Stimulated activated CD8-positive, alpha-beta memory T cell treated with anti-CD3 and anti-CD28 coated beads, Interleukin-4, amount 100 ng/mL, for 24 hours (primary cell): ENCODE measurements at places on chromosomes 13 and 19.

DNA sequence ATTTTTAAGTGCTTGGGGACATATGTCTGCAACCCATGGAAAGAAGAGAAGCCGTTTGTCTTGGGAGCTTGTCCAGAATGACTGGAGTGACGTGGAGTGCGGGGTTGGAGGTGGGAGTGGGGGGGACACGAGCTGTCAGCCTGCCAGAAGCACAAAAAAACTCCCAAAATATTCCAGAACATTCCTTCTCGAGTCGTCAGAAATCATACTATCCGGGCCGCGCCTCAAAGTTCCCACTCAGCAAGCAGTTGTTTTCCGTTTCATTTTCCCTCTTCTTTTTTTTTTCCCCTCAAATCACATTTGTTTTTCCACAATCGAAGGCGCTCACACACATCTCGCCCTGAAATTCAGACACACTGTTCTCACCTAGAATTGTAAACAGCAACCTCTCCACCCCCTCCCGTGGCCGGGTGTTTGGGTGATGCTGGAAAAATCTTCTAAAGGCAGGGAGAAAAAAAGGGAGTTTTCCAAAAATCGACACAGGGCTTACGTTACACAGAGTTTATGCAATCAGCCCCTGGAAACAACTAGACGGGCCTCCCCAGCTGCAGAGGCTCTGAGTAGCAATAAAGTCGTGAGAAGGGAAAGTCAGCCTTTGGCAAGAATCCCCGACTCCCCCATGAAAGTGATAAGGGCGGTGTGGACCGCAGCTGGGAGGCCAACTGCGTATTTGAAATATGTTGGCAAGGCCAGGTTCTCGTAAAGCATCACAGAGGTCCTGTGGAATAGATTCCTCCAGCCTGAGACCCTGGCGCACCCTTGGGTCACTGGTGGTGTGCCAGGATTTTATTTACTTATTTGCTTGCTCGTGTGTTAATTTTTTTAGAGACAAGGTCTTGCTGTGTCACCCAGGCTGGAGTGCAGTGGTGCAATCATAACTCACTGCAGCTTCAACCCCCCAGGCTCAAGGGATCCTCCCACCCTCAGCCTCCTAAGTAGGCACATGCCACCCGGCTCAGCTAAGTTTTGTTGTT, 31.2 kb upstream of the KLF2 start:
- DNase-seq, result no peak

- no peak for DNase-seq
Observed at GRCh38 chr13:113839536-113840204, 24.2 kb downstream of the GAS6 start.

DNA sequence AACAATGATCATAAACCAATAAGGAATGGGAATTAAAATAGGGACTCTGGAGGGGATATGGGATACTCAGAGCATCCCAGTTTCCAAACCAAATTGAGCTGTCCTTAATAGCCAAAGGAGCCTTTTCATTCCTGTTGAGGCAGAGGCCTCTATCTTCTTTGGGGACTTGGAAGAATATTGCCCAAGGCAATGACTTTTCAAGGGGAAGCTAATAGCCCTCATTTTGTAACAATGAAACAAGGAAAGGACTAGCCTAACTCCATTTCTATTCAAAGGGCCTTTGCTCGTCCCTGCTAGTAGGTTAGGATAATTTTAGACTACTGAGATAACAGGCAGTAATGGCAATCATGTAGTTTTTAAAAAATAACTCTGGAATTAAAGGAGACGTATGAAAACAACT, 789.8 kb upstream of the SLITRK5 start:
- no peak for DNase-seq

DNA sequence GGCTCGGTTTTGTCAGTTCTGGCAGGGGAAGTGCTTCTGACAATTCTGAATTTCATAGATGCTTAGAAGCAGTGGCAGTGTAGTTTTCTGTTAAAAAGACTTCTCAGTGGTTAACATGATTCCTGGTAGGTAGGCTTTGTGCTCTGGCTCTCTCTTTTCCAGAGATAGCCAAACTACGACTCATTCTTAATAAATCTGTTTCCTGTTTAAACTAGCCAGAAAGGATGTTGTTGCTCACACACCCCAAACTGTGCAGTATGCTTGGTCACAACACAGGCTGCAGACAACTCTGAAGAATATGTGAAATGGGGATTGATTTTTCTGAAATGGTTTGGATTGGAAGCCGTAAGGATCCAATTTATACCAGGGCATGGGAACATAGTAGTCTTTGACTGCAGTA, 711.5 kb downstream of the PCDH17 start:
- no peak for DNase-seq

DNA sequence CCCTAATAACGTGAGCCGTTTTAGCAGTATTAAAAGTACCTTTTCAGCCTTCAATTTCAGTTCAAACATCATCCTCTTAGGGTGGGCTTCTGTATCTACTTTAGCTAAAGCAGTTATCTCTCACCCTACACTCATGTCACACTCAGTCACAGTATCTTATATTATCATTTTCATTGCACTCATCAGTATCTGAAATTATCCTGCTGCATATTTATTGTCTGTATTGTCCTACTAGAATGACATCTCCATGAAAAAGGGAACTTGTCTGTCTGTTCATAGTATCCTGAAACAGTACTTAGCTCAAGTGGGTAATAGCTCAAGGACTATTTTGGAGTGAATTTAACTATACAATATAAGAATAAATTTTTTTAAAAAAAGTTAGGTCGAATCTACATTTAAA, 19.9 kb upstream of the RFC3 start:
- no peak for DNase-seq

DNA sequence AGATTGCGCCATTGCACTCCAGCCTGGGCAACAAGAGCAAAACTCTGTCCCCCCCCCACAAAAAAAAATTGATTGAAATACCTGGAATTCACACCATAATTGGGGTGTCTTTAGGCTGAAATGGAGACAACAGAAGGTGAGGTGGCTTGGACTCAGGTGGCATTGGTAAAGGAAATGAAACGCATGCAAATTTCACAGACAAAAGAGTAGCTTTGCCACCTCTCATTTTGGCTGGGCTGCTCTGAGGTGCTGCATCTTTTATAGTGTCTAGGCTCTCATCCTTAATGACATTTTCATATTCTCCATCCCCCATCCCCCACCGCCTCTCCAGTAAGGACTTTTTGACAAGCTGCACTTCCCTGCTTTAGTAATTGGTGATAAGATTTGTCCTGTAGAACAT, 6.9 kb downstream of the UBE2L5 start:
- no peak for DNase-seq

DNA sequence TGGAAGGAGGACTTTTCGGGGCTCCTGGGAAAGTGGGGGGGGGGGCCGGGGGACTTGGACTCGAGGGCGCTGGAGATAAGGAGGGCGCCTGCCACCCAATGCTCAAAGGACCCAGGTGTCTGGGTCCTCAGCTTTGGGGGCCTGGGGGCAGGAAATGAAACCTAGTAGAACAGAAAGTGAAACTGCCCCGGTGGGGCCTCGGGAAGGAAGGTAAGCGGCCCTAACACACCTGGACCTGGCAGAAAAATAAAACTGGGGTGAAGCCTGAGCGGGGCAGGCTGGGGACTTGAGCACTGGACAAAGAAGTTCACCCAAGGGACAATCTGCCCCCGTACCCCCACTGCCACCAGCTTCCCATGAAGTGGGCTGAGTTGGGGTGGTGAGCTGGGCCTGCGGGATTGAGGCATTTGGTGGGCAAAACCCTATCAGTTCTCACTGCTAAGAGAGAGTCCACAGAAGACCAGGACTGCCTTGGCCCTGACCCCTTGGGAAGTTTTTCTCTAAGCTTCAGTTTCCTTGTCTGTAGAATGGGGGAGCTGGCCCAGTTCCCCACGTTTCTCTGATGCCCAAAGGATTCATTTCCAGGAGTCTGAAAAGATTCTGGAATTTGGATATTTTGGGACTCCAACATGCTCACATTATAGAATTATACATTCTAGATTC, 2.3 kb downstream of the PRKD2 start:
- peak; percentile 41 for DNase-seq

- peak; percentile 69 for DNase-seq
Observed at GRCh38 chr19:543910-544608, at the start of gene GZMM. TSS of gene GZMM (plus strand) at chr19:544053. CDS start at chr19:544072, 19 bp downstream.

GRCh38 chr19:28859811-28860210, 353.1 kb downstream of the UQCRFS1 start:
- no peak for DNase-seq

- no peak for DNase-seq
Observed at GRCh38 chr13:23684647-23685046, 114.4 kb downstream of the TNFRSF19 start.

GRCh38 chr19:53172889-53173288, 14.0 kb upstream of the ZNF347 start:
- DNase-seq, result no peak

- DNase-seq, result no peak
Observed at GRCh38 chr19:45473367-45473681, 5.5 kb downstream of the FOSB start.

DNA sequence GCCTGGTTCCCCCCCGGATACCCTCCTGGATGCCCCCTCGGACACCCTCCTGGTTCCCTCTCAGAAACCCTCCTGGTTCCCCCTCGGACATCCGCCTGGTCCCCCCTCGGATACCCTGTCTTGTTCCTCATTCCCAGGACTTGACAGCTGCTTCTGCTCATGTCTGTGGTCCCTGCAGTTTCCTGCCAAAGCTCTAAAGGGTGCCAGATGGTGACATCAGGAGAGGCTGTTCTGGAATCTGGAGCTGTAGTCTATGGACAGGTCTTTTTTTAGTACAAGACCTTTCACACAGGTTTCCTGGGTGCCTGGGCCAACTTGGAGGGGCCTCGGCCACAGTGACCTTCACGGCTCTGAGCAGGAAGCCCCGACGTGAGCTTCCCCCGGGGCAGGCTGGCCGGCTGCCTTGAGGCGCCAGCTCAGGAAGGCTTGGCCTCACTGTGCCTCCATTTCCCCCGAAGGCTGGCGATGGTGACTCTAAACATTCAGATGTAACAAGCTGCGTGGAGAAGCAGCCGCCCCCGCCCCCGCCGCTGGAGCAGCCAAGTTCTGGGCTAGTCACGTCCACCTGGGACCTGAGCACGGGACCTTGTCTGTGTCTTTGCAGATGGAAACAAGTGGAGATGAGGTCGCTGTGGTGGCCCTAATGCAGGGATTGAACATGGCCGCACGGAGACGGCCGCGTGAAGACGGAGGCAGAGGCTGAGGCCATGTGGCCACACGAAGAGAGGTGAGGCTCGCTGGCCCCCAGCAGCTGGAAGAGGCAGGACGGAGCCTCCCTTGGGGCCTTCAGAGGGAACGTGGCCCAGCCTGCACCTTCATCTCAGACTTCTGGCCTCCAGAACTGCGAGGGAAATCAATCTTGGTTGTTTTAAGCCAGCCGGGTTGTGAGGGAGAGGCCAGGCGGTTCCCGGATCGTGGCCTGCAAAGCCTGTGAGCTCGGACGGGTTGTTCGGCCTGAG, 12.7 kb downstream of the SGTA start:
- DNase-seq, result no peak
